Stimulated activated CD8-positive, alpha-beta memory T cell treated with anti-CD3 and anti-CD28 coated beads, Interleukin-15, amount 100 ng/mL, for 24 hours (primary cell): ENCODE measurements at places on chromosomes 2 and 18.

DNA sequence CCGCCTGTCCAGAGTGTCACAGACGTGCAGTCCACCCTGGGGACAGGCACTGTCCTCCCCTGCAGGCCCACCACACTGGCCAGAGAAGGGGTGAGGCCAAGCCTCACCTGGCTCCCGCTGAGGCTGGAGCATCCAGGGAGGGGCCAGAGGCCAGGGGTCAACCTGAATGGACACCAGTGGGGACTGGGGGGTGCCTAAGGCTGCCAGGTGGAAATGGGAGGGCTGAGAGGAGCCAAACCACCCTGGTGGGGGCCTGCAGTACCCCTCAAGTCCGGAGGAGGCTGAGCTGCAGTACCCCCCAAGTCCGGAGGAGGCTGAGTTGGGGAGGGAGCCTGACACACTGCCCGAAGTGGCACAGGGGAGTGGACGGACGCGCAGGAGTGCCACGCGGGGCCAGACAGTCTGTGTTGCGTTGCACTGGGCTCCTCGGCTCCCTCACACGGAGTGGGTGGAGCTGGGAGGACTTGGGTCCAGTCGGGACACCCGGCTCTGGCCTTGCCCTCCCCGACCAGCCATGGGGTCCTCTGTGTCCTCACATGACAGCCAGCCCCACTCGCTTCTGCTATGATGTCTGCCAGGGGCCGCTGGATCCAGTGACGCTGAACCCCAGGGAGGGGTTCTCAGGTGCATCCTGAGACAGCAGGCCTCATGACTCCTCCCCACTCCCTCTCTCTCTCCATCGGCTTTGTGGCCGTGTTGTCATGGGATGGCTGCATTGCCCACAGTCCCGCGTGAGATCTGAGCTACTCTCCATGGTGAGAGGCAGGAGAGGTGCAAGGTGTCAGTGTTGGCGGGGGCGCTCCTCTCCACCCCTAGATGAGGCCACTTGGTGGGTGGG, 22.3 kb upstream of the GPC1 start:
- no peak for DNase-seq

- no peak for DNase-seq
Observed at GRCh38 chr2:240139666-240140393, 628 bp downstream of the OTOS start.

- DNase-seq, result no peak
Observed at GRCh38 chr2:143334837-143335236, 205.6 kb downstream of the ARHGAP15 start.

GRCh38 chr2:238570391-238570790, 143.7 kb downstream of the ASB1 start:
- DNase-seq, result no peak

DNA sequence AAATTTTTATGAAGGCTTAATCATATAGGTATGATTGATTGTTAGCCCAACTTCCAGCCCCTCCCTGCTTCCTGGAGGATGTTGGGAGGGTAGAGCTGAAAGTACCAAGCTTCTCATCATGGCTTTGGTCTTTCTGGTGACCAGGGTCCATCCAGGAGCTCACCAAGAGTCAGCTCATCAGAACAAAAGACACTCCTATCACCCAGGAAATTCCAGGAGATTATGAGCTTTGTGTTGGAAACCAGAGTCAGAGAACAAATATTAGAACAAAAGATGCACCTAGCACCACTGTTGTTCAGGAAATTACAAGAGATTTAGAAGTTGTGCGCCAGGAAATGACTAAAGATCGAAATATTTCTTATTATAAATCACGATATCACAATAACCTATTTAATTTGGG, 119.9 kb upstream of the THUMPD2 start:
- DNase-seq, result no peak

GRCh38 chr18:50195689-50196088, 742 bp upstream of the MYO5B start:
- no peak for DNase-seq

- peak; percentile 8 for DNase-seq
Observed at GRCh38 chr18:3652380-3653262, 202.6 kb downstream of the TGIF1 start.

DNA sequence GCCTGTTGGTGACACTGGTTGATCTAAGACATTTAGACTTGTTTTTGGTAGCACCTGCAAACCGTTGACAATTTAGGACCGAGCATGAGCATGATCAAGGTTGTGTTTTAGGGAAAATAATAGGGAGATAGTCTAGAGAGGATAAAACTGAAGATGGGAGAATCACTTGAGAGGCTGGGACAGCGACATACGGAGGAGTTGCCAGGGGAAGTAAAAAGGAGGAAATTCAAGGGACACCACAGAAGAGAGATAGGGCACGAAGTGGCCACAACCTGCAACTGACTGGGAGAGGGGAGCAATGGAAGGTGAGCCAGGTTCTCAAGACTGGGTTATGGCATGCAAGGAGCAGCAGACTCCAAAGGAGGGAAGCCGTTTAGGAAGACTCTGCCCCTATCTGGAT, 1.4 kb upstream of the ATP8B1 start:
- no peak for DNase-seq

GRCh38 chr18:3782901-3783300, 332.9 kb downstream of the TGIF1 start:
- DNase-seq, result no peak

GRCh38 chr2:154425994-154426393, 272.5 kb upstream of the KCNJ3 start:
- DNase-seq, result no peak

DNA sequence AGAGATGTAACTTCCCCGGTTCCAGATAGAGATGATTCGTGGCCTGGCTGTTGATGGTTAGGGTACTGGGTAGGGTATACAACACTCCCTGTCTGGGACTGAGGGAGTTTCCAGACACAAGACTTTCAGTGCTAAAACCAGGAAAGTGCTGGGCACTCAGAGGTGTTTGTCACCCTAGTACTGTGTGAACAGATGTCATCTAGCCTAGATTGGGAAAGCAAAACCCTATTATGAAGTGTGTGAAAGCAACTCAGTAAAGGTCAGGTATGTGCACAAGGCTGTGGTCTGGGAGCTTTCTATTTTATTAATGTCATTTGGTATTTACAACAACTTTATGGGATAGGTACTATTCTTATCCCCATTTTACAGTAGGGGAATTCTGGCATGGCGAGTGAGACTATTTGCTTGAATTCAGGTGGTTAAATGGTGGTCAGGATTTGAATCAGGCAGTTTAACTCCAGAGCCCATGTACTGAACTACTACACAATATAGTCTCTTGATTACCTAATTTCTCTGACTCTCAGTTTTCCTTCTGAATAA, 2.6 kb downstream of the BZW1 start:
- DNase-seq, result no peak

DNA sequence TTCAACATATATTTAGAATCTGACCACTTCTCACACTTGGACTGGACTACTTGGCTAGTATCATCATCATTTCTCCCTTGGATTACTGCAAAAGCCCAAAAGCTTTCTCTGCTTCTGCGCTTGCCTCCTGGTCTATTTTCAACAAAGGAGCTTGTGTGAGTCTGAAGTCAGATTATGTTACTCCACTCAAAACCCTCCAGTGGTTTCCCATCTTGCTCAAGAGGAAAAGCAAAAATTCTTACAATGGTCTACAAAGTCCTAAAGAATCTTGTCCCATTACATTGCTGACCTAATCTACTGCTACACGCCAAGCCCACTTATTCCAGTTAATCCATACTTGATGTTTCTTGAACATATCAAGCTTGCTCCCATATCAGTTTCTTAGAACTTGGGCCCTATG, 9.6 kb downstream of the PREPL start:
- no peak for DNase-seq

DNA sequence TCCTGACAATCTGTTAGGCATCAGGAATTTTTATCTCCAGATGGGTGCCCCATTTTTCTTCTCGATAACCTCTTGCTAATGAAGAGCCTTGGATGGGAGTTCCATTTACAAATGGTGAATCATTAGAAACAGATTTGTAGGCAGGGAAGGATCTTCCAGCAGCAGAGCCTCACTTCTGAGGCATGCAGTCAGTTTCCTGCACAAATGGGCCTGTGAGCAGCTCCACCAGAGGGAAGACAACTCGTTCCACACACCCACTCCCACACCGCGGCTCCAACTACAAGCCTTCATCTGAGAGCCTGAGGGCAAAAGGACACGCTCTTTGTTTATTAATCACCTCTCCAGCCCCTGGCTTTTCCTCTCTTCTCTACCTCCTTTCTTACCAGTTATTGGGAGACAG, 108.5 kb downstream of the CTAGE1 start:
- no peak for DNase-seq

GRCh38 chr2:71801556-71801955, 346.1 kb downstream of the CYP26B1 start:
- DNase-seq, result no peak

GRCh38 chr2:231611273-231612108, 18.8 kb downstream of the TEX44 start:
- no peak for DNase-seq

- DNase-seq, result no peak
Observed at GRCh38 chr2:118697781-118698180, 149.7 kb downstream of the EN1 start.

DNA sequence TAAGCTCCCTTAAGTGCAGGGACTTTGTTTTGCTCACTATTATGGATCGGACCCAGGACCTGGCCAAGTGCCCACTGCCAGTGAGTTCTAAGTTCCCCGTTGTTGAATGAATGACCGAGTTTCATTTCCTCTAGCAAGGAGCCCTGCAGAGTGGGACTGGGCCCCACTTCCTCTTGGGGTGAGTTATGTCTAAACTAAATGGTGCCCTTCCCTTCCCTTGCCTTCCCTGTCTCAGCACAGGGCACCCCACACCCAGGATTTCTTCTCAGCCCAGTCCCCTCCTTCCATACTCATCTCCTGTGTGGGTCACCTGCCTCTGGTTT, 195.3 kb upstream of the HS6ST1 start:
- DNase-seq, result no peak

GRCh38 chr18:48752478-48752877, 198.3 kb downstream of the SMAD7 start:
- DNase-seq, result no peak

- no peak for DNase-seq
Observed at GRCh38 chr2:65316072-65316471, 88.4 kb downstream of the ACTR2 start.

- DNase-seq, result no peak
Observed at GRCh38 chr2:236107942-236108625, 60.1 kb downstream of the GBX2 start.

GRCh38 chr2:203671876-203672275, 34.6 kb upstream of the CD28 start:
- DNase-seq, result no peak

DNA sequence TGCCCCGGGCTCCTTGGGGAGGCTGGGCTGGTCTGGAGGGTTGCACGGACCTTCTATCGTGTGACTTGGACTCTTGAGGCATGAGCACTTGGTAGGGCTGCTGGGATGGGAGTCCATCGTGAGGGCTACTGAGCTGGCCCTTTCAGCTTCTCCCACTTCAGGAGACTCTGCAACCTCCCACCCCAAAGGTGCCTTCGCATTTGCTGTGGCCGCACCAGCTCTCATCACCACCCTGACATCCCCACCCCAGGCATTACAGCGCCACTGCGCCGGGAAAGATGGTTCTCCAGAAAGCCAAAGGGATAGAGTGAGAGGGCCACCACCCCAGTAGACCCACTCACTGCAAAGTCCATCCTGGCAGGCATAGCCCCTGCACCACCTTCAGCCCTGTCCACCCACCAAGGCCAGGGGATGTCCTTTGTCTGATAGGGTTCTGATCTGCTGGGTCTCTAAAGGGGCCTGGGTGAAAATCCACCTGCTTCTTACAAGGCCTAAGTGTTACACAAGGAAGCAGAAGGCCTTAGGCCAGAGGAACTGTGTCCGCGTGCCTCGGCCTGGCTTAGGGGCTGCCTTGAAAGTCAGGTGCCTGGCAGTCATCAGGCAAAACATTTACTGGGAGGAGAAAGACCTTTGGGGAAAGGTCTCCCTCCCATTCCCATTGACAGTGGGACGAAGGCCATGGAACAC, 5.1 kb downstream of the EHD3 start:
- DNase-seq, result no peak

- DNase-seq, result no peak
Observed at GRCh38 chr2:85326406-85327159, 1.2 kb downstream of the TGOLN2 start.

DNA sequence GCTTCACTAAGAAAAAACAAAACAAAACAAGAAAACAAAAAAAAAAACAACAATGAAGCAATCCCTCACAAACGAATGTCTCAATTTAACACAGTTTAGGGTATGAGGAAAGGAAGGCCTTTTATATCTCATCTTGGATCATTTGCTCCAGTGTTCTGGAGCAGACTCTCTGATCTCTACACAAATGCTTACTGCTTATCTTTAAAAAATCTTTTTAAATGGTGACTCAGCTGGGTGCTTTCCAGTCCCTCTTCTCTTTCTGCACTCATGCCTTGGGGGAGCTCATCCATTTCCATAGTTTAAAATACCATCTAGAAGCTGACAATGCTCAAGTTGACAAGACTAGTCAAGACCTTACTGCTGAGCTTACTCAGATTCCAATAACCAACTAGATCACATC, 56.2 kb downstream of the ETAA1 start:
- DNase-seq, result no peak

GRCh38 chr2:105241443-105241842, at the start of gene GPR45:
Gene GPR45 (plus strand): TSS chr2:105241743. CDS start chr2:105241859, 116 bp downstream.
- no peak for DNase-seq

DNA sequence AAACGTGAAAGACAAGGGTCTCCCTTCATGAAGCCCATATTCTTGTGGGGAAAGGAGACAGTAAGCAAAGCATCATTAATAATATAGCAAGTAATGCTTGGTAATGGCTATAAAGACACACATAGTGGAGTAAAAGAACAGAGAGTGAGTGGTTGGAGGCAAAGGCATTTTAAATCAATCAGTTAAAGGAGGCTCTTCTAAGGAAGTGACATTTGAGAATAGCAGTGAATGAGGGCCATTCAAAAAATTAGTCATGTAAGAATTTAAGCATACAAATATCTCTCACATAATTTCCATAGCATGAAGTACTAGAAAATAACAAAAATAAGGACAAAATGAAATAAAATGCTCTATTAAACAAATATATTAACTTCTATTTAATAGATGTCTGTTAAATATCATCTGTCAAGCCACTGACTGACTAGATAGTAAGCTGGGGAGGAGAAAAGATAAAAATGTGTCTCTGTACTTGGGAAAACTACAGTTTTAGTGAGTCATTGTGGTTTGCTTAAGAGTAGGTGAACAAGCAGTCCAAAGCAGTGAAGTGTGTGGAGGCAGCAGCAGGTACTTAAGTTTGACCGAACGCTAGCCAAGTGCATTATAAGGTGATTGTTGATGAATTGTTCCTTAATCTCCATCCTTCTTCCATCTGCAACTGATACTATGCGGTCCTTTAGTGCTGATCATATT, 160.1 kb downstream of the PARD3B start:
- no peak for DNase-seq

- DNase-seq, result no peak
Observed at GRCh38 chr2:45403036-45403435, 208.0 kb downstream of the SRBD1 start.

- no peak for DNase-seq
Observed at GRCh38 chr18:46771141-46771540, 14.3 kb upstream of the ST8SIA5 start.

GRCh38 chr2:85975581-85975980, 86.8 kb upstream of the ST3GAL5 start:
- no peak for DNase-seq

GRCh38 chr2:102289129-102289528, 22.2 kb upstream of the IL1RL1 start:
- no peak for DNase-seq
